HepG2 (cell line): ENCODE measurements at places on chromosomes 2 and 18. TPM values are rescaled to one million over a fixed set of nuclear protein-coding genes. Genes with fewer than 3 reads are reported as not detected.
A peak's percentile ranks its signal among the peaks of the same experiment; 100 is the strongest.

DNA sequence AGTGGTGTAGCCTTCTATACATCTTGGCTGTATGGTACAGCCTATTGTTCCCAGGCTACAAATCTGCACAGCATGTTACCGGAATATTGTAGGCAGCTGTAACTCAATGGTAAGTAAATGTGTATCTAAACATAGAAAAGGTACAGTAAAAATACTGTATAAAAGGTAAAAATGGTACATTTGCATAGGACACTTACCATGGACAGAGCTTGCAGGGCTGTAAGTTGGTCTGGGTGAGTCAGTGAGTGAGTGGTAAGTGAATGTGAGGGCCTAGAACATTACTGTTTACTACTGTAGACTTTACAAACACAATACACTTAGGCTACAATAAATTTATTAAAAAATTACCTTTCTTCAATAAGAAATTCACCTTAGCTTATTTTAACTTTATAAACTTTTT is 3.7 kb upstream of the MRPS9 start:
- no peaks in the 10 kb centered on the region for H3K36me3 ChIP-seq
- no peak for DNase-seq
- H3K27me3 ChIP-seq, result no peaks in the 10 kb centered on the region
- H3K27ac ChIP-seq, result no peak overlapping the region
- peaks cover 11% of the 10 kb centered on the region for H3K4me1 ChIP-seq
- H3K4me3 ChIP-seq, result no peak overlapping the region

GRCh38 chr2:54858021-54858681 is 134.7 kb downstream of the EML6 start:
- H3K4me3 ChIP-seq, result no peak overlapping the region
- DNase-seq, result peak; percentile 86
- H3K4me1 ChIP-seq, result peaks cover 32% of the 10 kb centered on the region

GRCh38 chr2:114925296-114926255 is 483.1 kb downstream of the DPP10 start:
- no peaks in the 10 kb centered on the region for H3K36me3 ChIP-seq
- H3K4me1 ChIP-seq, result no peaks in the 10 kb centered on the region
- no peak for DNase-seq
- H3K4me3 ChIP-seq, result no peak overlapping the region
- H3K27me3 ChIP-seq, result no peaks in the 10 kb centered on the region
- no peak overlapping the region for H3K27ac ChIP-seq

- peaks cover 3% of the 10 kb centered on the region for H3K36me3 ChIP-seq
- peak; percentile 24 for DNase-seq
- peak overlapping the region; percentile 99 for H3K4me3 ChIP-seq
- peak overlapping the region; percentile 80 for H3K27ac ChIP-seq
- H3K27me3 ChIP-seq, result no peaks in the 10 kb centered on the region
These were observed 667 bp downstream of the GFPT1 start for GRCh38 chr2:69386360-69386759.

- H3K4me1 ChIP-seq, result peaks cover 47% of the 10 kb centered on the region
- H3K27me3 ChIP-seq, result no peaks in the 10 kb centered on the region
- DNase-seq, result no peak
- no peaks in the 10 kb centered on the region for H3K36me3 ChIP-seq
- H3K27ac ChIP-seq, result no peak overlapping the region
These were observed 25.6 kb upstream of the ACSL3 start for GRCh38 chr2:222835143-222835822.

Gene FOXD4L1
- 0.18 and 0.26 TPM in 2 replicates for polyA plus RNA-seq
